ENCODE measurements at places on chromosomes 7 and 10.

- DNase-seq: no peak
Measured at GRCh38 chr10:117260084-117260483, 19.2 kb downstream of the SLC18A2 start.

GRCh38 chr7:42946627-42946950 is 14.4 kb downstream of the MRPL32 start:
- no peak for DNase-seq

DNA sequence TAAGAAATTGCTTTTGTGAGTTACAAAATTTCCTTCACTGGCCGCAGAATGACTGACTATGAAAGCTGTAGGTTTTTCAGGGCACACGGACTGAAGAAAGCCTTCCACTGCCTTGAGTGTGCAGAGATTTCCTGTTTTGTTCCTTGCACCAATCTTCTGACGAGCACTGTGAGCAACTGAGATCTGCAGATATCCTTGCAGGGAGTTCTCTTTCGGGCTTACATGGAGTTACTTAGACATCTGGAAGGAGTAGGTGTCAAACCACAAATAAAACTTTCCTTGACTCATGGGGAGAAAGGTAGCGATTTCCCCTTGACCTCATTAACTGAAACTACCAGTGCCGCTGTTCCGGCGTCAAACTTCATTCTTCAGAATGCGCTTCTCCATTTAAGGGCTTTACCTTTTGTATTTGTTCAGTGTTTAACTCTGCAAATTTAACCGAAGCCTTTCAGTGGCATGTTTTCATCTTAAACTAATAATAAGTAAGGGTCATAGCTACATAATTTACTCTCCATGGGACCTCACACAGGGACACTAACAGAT is 1175.3 kb downstream of the GATA3 start:
- no peak for DNase-seq

- no peak for DNase-seq
Measured at GRCh38 chr7:127705461-127705959, 53.5 kb downstream of the SND1 start.

GRCh38 chr7:120468611-120469010 is 195.6 kb downstream of the KCND2 start:
- DNase-seq: no peak

DNA sequence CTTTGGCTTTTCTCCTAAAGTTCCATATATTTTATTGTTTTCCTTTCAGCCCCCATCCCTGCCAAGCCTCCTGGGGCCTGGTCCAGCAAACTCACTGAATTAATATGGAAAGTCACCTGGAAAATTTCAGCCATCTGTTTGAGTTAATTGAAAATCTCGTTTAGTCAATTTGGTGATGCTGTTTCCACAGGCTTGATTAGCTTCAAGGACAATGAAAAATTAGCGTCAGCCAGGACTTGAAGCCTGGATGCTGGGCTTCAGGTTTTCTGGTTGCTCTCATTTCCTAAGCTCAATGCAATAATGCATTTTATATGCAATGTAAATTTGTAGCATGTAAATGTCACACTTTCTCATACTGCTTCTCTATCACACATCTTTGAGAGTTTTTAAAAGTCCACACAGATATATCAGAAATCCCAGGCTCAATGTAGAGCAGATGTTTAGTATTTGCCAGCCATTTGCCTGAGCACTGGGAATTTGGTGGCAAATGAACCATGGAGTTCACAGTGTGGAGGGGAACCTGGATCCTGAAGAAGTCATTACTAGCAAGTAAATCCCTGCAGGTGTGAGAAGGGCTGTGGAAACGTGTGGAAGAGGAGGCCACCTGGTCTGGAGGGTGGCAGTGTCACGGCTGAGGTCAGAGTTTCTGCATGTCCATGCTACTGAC is 228.5 kb downstream of the PAXIP1 start:
- DNase-seq: no peak

GRCh38 chr7:85322252-85322651 is 135.4 kb upstream of the SEMA3D start:
- no peak for DNase-seq

DNA sequence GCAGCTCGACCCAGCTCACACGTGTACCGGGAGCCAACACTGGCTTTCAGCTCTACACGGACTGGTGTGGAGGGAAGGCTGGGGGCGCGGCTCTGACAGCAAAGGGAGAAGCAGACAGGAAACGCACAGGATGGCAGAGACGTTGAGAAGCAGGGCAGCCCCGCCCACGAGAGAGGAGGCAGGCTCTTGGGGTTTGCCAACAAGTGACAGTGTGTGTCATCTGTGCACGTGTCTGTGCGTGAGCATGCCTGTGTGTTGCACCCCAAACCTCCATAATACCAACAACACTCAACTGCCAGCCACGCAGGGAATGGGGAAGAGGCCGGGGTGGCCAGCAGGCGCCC is 64.4 kb upstream of the PDGFA start:
- no peak for DNase-seq

GRCh38 chr10:13703997-13704536 is 117.3 kb downstream of the PRPF18 start:
- DNase-seq: no peak

DNA sequence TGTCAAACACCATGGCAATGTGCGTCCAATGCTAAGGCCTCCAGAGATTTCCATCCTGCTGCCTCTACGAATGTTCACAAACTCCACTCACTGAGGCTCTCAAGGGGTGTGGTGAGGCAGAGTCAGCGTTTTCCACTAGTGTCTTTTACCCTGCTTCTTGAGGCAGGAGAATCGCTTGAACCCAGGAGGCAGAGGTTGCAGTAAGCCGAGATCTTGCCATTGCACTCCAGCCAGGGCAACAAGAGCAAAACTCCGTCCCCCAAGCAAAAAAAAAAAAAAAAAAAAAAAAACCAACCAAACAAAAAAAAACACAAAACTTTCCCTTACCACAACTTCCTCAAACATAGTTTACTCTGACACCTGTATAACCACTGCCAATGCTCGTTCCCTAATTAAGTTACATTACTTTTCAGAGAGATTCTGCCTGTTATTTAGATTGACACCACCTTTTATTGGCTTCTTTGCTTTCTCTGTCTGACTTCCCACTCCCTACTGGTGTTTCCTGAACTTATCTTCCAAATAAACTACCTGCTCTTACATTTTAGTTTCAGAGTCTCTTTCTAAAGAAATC is 102.1 kb upstream of the ZNF746 start:
- no peak for DNase-seq

DNA sequence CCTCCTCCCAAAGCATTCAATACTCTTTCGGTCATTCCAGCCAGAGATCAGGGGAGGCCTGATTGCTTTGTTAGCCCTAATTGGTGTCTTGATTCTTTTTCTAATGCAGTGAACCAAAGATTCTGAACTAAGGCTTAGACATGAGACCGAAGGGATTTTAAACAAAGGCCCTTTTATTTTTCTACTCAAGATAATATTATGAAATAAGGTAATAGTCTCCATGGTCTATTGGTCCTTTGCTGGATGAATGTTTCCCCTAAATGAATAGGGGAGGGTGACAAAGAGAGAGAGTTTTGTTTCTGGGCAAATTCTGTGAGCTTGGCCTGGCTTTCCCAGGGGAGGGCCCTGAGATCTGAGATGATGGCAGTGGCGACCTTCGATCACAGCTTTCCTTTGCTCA is 449.1 kb downstream of the TYW1 start:
- no peak for DNase-seq

DNA sequence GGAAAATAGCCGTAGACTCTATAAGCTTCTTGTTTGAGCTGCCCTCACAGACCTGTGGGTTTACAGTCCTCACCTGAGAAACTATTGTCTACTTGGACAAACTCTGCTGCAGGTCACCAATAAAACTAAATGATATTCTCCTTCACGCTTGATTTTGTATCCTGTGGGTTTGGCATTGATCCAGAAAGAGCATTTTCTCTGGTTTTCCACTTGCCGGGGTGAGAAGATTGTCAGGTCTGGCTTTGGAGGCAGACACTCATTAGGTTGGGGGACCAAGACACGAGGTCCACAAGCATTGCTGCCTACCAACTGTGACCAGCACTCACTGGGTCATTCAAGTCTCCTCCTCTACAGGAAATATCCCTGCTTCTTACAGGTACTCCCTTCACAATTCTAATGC is 68.5 kb downstream of the CDC14C start:
- no peak for DNase-seq

All from NCI-H187 treated with DMSO at 0.1 percent for 48 hours (cell line).